Stomach (tissue), 19 donors: ENCODE measurements at places on chromosomes 7 and 10. TPM values are rescaled to one million over a fixed set of nuclear protein-coding genes. Genes with fewer than 3 reads are reported as not detected.

DNA sequence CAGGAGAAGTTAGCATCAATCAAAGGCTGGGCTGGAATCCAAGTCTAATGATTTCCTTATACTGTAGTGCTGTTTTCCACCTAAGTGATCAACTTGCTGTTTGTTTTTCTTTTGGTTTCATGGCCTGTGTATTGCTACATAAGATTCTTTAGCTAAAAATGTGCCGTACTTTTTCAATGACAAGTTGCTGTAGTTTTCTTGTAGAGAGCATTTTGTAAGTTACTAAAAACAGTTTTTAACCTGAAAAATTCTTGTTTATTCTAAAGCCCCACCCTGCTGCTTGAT is 1.3 kb downstream of the HELLS start:
- no peak for DNase-seq

- no peak for DNase-seq
Measured at GRCh38 chr10:31399631-31400030, 80.6 kb downstream of the ZEB1 start.

DNA sequence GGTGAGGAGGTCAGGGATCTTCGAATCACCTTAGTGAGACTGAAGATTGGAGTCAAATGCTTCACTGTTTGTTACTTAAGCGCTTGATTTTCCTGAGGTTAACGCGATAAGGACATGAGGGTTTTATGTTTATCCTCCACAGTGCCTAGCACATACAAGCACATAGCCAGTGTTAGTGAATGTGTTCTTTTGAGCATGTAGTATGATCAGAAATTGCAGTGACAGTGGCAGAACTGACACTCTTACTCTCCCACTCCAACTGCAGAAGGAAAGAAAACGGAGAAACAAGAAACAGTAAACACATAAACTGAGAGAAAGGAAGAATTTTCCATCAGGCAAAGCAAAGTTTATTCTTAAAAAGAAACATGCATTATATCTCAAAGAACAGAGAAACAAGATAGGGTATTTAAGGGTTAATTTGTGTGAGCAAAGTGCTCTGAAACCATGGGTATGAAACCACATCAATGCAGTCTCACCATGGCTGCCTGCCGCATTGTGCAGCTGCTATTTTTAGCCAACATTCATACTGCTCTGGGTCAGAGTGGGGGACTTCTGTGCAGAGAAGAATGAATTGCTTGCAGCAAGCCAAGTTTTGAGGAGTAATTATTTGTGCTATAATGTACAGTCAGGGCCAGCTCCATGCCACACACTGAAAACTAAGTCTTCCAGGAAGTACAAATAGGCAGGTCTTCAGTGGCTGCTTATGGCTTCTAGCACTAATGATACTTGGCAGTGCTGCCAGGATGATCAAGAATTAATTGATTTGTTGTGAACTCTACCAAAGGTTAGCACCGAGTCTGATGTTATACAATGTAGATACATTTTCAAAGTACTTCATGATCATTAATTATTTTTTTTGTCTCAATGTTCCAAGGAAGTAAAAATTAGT is 152.0 kb downstream of the MACC1 start:
- DNase-seq, result peak; percentile 84

DNA sequence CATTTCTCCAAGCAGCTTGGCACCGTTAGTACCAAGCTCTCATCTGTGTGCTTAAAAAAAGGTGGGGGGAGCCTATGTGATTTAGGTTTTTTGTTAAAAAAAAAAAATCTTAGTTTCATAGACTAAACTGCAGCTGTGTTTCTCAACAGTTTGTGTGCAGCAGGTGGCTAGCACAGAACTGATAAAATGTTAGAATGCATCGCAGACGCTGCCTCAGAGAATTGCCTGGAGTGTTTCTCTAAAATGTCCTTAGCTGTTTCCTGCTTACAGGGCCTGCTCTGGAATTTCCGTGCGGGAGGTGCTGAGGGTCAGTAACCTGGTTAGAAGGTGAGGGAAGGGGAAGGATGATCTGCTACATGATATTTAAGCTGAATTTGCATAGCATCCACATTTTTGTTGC is 268.9 kb downstream of the PLXDC2 start:
- DNase-seq, result no peak

DNA sequence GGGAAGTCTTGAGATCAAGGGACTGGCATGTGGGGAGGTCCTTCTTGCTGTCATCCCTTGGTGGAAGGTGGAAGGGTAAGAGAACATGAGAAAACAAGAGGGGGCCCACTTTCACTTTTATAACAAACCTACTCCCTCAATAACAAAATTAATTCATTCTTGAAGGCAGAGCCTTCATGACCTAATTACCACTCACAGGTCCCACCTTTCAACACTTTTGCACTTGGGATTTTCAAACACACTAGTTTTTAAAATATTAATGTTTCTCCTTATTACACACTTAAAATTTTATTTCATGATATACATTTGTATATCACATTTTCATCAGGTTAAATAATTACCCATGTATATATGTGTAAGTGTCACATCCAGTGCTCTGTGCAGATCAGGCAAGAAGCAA is 2.0 kb downstream of the ST7 start:
- no peak for DNase-seq

DNA sequence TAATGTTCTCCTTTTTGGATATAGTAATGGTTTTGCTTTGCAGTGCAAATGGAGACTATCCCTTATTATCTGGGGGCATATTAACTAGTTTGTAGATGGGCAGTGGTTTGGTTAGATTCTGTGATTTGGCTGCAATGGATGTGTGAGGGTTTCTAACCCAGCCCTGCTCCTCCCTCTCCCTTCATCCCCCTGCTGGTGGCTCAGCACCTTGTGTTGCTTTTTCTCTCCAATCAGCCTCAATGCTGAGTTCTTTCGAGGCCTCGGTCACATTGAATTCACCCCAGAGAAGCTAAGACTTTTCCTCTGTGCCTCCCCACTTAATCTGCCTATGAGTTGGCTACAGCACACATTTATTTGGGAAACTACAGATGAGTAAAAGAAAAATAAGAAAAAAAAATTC is 120.0 kb downstream of the MALRD1 start:
- no peak for DNase-seq

GRCh38 chr10:28312572-28312971 is 9.7 kb upstream of the MPP7 start:
- no peak for DNase-seq

- no peak for DNase-seq
Measured at GRCh38 chr10:10515479-10516204, 502.0 kb upstream of the CELF2 start.

- DNase-seq, result no peak
Measured at GRCh38 chr7:17581301-17581700, 282.8 kb downstream of the AHR start.

GRCh38 chr7:17844514-17845196 is 95.6 kb downstream of the SNX13 start:
- no peak for DNase-seq

DNA sequence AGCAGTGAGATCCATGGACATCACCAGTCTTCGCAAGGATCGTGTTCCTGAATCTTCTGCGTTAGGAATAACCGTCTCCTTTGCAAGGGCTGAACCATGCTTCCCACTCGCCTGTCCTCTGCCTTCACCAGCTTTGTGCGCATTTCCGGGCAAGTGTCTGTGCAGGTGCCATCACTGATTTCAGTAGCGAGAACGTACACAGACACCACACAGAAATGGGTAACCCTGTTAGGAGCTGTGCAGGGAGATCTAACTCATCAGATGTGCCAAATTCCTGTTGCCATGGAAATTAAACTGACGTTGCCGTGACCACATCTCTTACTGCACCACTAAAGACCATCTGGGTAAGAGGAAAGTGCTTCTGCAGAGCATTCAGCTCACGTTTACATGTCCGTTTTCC is 146.3 kb downstream of the DIP2C start:
- DNase-seq, result no peak

GNAT3 gene
- total RNA-seq, result not detected

PARP12 gene
- total RNA-seq, result 18.7 TPM

TMEM248 gene
- total RNA-seq, result 136 TPM

TMEM196 gene
- not detected for total RNA-seq

C10orf105 gene
- not detected for total RNA-seq

UFSP1 gene
- not detected for total RNA-seq

GRM3 gene
- total RNA-seq, result not detected
